ENCODE measurements at places on chromosomes 7 and 10.

DNA sequence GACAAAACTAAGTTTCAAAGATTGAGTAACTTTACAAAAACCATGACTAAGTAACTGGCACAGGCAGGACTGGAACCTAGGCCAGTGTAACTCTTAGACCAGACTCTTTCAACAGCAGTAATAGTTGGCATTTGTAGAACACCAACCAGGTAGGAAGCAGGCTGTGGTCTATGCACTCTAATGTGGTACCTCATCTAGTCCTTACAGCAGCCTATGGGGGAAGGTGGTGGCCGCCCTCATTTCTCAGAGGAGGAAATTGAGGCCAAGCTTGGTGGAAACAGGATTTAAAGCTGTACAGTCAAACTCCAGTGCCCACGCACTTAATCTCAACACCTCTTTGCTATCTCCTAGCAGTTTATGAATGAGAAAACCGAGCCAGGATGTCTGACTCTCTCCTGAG lies 165.4 kb upstream of the LRGUK start:
- no peak for DNase-seq

GRCh38 chr10:49594594-49594993 lies 15.5 kb upstream of the SLC18A3 start:
- no peak for DNase-seq

- no peak for DNase-seq
Observed at GRCh38 chr7:124411796-124412195, 353.8 kb downstream of the GPR37 start.

DNA sequence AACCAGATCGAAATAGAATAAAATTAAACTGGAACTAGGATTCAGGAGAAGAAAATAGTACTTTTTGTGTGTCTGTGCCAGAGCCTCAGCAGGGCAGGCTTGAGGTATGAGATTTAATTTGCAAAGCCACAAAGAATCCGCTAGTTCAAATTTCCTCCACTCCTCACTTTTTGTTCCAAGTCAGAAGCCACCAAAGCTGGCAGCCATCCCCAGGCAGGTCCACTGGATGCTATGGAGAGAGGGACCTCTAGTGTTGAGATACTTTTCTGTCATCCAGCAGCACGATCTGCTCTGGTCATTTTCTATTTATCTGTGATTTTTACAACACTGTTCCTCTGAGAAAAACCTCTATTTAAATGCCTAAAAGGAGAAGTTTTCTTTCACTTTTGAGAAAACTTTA lies 147.9 kb upstream of the FRMD4A start:
- no peak for DNase-seq

- DNase-seq = no peak
Observed at GRCh38 chr7:26853788-26854393, 10.5 kb downstream of the SKAP2 start.

DNA sequence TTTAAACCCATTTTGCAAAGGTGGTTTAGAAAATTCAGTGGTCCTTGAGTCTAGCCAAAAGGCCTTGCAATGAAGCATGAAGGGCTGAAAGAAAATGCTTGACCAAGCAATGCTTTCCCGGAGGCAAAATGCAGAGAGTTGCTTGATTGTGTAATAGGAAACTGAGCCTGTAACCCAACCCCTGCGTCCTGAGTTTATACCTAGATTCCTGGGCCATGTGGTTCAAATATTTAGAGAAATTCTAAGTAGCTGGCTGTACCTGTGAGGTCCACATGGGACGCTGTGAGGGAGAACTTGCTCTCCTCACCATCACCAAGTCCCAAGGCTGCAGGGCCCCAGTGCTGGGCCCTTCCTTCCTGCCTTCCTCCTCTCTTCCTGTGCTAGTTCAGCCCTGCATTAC lies 45.7 kb downstream of the CXCL12 start:
- DNase-seq = no peak

Data from activated CD4-positive, alpha-beta T cell treated with anti-CD3 and anti-CD28 coated beads, Interleukin-2, amount 50 U/mL, for 1 hour (primary cell).